Midbrain (tissue), 1 donor: ENCODE measurements at places on chromosomes 7 and 10.

DNA sequence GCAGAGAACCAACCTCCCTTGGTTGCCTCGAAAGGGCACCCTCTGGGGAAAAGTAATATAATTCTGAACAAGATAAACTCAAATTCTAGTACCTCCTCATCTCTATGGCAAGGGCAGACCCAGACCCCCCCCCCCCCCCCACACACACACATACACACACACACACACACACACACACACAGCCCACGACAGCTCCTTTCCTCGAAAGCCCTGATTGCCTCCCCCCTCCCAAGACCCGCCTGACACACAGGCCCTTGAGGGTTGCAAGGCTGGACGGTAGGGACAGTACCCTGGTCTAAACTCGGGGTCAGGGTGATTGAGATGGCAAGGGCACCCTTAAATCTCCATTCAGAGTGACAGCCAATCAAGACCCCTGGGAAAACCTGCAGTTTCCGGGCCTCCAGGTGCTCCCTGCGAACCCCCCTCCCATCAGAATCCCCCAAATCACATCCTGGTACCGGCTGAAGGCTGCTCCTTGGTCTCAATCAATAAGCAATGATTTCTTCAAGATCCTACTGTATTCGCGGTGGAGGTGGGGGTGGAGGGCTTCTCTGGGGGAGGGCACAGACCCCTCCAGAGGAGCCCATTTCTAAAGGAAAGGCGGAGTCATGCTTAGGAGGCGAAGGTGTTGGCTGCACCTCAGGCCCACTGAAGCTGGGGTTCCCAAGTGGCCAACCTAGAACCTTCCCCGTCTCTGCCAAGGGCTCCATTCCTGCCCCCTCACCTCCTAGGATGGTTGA is 100.7 kb downstream of the HIP1 start:
- DNase-seq, result no peak

DNA sequence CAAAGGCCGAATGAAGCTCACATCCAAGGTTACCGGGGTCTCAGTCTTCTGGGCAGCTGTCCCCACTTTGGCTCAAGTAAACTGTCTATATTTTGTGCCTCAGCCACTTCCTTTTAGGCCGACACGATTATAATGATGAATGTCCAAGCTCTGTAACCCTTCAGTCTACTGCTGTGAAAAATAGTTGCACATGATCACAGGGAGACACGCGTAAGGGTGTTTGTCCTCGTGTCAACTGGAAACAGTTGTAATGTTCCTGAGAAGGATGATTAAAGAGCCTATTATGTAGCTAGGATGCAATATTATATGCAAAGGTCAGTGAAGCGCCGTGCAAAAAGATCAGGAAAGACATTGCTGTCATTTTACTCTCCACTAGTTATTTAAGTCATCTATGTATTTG is 559.9 kb downstream of the SDK1 start:
- DNase-seq, result no peak

DNA sequence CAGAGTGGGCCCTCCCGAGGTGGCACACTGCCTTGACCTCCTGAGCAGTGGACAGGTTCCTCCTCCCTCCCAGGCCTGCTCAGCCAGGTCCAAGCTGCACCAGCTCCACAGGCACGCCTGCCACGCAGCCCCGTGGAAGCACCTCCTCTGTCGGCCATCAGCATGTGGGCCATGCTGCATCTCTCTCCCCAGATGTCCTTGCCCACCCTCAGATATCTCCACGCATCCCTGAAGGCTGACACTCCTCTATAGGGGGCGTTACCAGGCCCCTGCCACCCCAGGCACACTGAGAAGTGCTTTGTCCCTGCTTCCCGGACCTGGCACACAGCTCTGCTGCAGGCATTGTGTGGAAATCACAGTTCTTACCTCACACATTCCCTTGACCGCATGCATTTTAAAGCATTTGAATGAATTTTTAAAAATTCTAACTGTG is 598.5 kb downstream of the SDK1 start:
- DNase-seq, result no peak

DNA sequence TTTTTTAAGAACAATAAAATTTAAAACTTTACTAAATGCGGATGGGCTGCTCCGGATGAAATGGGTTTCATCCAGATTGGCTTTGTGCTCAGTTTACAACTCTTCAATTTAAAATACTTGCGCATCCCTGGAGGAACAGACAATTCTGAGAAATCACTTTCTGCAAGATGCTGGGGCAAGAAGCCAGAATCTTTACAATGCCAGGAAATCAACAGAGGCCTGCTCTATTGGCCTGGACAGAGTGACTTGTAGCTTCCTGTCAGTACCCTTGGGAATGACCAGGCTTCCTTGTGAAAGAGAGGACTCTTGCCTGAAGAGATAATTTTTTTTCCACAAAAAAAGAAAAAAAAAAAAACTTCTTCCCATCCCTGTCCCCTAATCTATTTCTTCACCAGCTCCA is 3.9 kb upstream of the FAM13C start:
- no peak for DNase-seq

- no peak for DNase-seq
Observed at GRCh38 chr7:137081321-137082093, 213.1 kb downstream of the CHRM2 start.

GRCh38 chr10:19713159-19713558 is 103.1 kb upstream of the PLXDC2 start:
- DNase-seq, result no peak

DNA sequence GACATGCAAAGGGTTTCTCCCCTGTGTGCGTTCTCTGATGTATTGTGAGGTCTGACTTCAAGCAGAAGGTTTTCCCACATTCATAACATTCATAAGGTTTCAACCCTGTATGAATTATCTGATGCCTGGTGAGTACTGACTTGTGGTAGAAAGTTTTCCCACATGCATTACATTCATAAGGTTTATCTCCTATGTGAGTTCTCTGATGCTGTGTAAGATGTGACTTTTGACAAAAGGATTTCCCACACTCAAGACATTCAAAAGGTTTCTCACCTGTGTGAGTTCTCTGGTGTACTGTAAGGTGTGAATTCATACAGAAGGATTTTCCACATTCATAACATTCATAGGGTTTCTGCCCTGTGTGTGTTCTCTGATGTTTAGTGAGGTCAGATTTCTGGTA is 45.1 kb downstream of the ZNF33B start:
- DNase-seq, result no peak

- DNase-seq, result no peak
Observed at GRCh38 chr7:50268990-50269389, 35.5 kb upstream of the IKZF1 start.

DNA sequence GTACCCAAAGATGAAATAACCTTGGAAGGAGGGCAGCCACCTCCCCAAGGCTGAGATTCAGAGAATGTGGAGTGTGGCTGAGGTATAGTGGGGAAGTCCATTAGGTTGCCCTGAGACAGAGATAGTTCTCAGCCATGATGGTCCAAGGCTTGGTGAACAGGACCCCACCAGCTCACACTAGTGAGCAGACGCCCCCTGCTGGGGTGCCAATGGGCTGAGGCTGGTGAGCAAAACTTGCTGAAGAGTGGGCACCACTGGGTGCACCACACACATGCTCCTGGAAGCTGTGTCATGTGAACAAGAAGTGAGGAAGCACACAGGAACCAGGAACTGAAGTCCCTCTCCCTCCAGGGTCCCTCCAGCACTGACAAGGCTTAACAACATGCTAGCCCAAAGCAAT is 8.9 kb downstream of the FBXL13 start:
- no peak for DNase-seq

DNA sequence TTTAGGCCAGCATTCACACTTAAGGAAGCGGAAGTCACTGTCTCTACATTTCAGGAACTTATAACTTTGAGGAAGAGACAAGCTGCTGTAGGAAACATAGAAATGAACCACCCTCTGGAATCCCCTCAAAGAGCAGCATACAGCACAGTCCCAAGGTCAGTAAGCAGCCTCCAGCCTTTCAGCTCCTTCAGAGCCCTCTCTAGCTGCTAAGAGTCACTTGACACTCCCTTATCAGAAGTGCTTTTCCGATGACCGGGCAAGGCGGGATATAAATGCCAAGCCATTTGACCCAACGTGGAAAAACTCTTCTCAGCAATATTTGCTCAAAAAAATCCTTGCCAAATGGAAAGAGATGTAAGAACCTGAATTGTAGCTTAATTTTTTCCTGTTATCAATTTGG is 1284.3 kb downstream of the XPNPEP1 start:
- no peak for DNase-seq

GRCh38 chr7:30682212-30683083 is at the start of gene CRHR2:
CRHR2 (minus strand) TSS chr7:30682456; CDS start chr7:30682280, 176 bp downstream.
- no peak for DNase-seq

DNA sequence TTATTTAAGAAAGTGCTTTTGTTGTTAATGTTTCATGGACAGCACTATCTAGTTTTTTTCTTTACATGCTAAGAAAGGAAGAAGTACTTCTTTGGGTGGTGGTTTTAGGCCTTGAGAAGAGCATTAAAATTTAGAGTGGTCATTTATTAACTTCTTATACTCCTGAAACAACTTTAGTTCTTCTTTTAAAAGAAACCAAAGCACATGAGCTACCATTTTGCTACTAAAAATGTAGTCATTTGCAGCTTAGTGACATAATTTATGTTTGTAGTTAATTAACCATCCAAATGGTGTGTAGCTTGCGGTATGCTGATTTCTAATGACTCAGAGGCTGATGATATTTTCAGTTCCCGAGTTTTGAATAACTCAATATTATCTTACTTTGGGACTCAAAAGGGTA is 207.5 kb downstream of the BBS9 start:
- no peak for DNase-seq

DNA sequence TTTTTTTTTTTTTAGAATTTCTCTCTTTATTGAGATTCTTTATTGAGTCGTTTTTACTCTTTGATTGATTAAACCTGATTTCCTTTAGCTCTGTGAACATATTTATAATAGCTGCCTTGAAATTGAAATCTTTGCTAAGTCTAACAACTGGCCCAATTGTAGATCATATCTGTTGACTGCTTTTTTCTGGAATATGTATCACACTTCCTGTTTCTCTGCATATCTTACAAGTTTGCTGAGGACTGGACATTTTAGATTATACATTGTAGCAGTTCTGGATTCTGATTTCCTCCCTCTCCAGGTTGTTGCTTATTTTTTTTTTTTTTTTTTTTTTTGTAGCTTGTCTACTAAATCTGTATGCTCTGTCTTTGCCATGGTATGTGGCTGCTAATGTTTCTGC is 56.3 kb downstream of the PRKAR2B start:
- no peak for DNase-seq

- no peak for DNase-seq
Observed at GRCh38 chr10:128915630-128916029, 551.4 kb upstream of the MGMT start.

- DNase-seq, result no peak
Observed at GRCh38 chr10:86319676-86320075, 46.9 kb downstream of the GRID1 start.

DNA sequence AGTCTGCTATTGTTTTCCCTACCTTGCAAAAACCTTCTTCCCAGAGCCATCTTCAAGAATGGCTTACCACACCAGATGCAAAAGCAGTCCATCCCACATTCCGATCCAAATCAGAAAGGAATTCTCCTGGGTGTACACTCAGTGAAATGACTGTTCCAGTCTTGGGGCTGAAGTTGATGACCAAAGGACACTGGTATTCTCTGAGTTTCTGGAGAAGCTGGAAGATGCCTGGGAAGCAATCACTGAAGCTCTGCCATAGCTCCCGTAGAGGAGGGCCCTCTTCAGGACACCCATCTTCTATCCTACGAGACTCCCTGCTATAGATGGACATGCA is 155.7 kb downstream of the LCOR start:
- DNase-seq, result no peak

GRCh38 chr10:113907166-113907565 is 52.7 kb downstream of the NHLRC2 start:
- DNase-seq, result no peak

- no peak for DNase-seq
Observed at GRCh38 chr7:114857605-114858004, 64.3 kb upstream of the MDFIC start.

- no peak for DNase-seq
Observed at GRCh38 chr7:78479348-78479747, 680.8 kb downstream of the PHTF2 start.

DNA sequence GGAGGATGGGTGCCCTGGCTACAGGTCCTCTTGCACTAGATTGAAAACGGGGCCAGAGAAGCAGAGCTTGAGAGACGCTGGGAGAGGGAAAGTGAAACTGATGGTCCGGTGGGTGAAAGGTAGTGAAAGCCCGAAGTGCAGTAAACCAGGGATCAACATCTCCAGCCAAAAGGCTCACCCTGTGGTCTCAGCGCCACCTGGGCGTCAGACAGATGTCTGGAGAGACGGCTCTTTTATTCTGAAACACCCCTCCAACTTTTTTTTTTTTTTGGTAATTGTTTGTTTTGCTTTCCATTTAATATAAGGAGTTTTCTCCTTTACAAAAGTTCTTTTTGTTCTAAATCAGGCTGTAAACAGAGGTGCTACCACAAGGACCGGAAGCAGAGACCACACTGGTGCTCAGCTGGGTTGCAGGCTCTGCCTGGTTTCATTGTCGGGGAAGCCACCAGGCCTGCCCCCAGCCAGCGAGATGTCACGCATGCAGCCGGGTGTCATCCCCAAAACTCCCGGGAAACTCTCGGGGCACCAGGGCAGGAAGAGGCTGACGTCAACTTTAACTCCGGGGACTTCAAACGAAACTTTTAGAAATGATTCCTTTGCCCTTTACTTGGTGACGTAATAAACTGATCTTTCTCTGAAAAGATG is 11.2 kb downstream of the IL2RA start:
- no peak for DNase-seq

GRCh38 chr7:119936836-119937235 is 336.1 kb upstream of the KCND2 start:
- DNase-seq, result no peak

DNA sequence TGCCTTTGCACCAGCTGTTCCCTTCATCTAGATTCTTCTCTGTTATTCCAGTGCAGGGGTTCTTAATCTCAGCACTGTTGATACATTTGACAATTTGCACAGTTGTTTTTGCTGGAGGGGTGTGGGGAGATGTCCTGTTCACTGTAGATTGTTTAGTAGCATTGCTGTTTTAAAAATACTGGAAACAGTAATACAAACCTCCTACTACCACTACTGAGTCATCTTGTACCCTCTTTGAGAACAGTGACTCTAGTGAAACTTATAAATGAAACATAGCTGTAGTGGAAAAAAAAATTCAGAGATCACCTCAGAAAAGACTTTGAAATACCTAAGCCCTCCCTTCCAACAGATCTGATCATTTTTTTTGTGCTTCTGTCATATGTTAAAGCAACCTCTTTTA is 154.8 kb upstream of the TMEM196 start:
- no peak for DNase-seq
